ENCODE measurements at places on chromosomes 1 and 21.

- no peak for DNase-seq
Measured at GRCh38 chr1:100438375-100438774, 86.1 kb downstream of the CDC14A start.

GRCh38 chr1:19450811-19451515, 34.4 kb downstream of the CAPZB start:
- DNase-seq, result no peak

DNA sequence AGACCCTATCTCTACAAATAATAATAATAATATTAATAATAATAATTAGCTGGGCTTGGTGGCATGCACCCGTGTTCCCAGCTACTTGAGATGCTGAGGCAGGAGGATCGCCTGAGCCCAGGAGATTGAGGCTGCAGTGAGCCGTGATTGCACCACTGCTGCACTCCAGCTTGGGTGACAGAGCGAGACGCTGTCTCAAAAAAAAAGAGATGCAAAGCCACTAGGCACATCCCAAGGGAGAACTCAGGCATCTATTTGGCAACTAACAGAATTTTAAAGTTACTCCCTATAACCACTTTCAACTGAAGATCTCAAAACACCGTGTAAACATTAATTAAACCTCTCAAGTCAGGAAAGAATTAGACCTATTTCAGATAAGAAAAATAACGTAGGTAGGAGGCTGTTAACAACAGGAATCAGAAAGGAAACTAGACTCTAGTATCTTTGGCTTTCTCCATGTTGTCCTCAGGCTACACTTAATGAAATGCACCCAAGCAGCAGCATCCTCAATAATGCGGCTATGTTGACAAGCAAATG, 3.7 kb downstream of the RNF19B start:
- no peak for DNase-seq

DNA sequence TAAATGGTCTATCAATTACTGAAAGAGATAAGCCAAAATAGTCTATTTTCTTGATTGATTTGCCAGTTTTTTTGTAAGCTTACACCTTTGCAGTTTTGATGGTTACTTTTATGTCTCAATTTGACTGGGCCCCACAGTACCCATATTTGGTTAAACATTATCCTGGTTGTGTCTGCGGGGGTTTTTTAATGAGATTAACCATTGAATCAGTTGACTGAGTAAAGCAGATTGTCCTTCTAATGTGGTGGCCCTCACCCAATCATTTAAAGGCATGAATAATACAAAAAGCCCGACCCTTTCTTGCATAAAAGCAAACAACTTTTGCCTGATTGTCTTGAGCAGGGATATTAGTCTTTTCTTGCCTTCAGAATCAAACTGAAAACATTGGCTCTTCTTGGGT, 650.0 kb upstream of the RGS18 start:
- no peak for DNase-seq

DNA sequence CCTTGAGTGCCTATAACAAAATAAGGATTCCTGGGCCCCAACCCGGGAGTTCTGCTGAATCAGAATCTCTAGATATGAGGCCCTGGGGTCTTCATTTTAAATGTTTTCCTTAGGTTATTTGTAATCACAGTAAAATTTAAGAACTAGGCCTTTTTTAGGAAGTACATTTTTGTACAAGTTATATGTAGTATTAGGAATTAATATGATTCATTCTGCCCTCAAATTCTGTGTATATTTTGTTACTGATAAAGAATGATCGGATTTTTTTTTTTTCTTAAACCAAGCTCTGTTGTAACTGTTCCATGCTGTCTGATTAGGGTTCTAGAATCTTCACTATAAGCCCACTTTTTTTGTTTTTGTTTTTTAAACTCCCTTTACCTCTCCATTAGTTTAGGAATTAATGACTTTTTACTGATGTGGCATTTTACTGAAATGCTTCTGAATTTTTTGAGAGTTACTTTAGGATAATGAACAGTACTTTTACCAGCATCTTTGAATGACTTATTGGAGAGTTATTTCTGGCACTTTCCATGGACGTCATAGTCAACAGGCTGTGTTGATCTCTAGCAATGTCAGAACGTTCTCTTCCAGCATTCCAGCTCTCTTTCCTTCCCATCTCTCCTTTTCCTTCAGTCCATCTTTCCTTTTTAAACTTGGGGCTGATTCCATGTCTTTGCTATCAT, 48.3 kb downstream of the CLIC4 start:
- DNase-seq, result no peak

GRCh38 chr1:179082333-179082998, 596 bp downstream of the TOR3A start:
- peak; percentile 42 for DNase-seq

- DNase-seq, result peak; percentile 9
Measured at GRCh38 chr1:30684881-30685795, 38.2 kb downstream of the MATN1 start.

DNA sequence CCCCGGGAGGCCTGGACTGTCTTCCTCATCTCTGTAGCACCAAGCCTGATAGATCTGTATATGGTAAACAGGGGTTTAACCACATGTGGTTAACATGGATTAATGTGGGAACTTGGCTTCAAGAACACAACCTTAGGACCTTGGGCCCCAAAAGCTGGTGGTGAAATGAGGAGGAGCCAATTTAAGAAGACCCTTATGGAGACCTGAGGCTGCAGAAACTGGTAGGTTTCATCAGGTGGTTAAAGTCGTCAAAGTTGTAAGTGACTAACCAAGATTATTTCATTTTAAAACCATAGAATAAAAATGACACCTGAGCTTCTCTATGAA, 14.0 kb downstream of the THEMIS2 start:
- DNase-seq, result no peak

DNA sequence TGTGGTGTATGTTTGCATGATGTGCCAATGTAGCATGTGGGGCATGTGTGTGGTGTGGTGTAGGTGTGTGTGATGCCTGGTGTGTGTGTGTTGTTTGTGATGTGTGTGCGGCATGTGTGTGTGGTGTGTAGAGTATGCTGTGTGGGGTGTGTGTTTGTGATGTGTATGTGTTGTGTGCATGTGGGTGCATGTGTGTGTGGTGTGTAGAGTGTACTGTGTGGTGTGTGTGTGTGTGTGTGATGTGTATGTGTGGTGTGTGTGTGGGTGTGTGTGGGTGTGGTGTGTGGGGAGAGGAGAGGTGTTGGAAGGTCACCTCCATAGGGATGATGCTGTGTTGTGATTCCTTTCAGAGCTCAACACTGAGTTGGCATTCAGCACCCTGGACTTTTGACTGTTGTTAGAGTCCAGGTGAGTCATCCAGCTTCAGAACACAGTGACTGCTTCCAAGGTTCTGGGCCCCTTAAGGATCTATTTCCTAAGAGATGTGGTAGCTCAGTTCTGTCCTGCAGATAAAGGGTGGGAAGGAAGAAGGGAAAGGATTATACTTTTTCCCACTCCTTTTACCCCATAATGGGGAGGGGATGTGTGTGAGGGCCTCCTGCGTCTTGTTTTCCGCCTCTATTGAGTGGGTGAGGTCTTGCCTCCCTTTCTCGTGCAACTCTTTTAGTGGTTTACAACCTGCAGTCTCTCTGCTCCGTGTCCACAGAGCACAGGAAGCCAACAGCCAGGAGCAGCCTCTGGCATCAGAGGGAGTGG, 47.6 kb downstream of the RHOU start:
- DNase-seq, result no peak

DNA sequence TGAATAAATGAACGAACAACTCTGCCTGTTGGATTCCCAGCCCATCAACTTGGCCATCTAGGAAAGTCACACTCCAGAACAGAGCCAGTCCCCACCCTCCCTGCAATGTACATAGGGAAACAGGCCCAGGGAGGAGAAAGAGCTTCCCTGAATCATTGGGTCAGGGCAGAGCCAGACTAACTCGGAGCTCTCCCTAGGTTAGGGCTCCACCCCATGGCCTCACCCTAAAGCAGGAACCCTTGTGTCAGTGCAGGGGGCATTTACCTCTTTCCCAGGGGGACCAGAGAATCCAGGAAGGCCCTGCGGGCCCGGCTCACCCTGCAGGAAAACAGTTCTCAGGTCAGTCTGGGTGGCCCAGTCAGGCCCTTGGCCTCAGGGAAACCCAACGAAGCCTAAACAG, 11.6 kb downstream of the COL9A2 start:
- DNase-seq, result peak; percentile 23

- no peak for DNase-seq
Measured at GRCh38 chr1:200228486-200228885, 181.3 kb downstream of the ZNF281 start.

- no peak for DNase-seq
Measured at GRCh38 chr21:7917729-7918128, 2603.7 kb upstream of the TPTE start.

- DNase-seq, result no peak
Measured at GRCh38 chr1:8598060-8598724, 219.2 kb downstream of the RERE start.

DNA sequence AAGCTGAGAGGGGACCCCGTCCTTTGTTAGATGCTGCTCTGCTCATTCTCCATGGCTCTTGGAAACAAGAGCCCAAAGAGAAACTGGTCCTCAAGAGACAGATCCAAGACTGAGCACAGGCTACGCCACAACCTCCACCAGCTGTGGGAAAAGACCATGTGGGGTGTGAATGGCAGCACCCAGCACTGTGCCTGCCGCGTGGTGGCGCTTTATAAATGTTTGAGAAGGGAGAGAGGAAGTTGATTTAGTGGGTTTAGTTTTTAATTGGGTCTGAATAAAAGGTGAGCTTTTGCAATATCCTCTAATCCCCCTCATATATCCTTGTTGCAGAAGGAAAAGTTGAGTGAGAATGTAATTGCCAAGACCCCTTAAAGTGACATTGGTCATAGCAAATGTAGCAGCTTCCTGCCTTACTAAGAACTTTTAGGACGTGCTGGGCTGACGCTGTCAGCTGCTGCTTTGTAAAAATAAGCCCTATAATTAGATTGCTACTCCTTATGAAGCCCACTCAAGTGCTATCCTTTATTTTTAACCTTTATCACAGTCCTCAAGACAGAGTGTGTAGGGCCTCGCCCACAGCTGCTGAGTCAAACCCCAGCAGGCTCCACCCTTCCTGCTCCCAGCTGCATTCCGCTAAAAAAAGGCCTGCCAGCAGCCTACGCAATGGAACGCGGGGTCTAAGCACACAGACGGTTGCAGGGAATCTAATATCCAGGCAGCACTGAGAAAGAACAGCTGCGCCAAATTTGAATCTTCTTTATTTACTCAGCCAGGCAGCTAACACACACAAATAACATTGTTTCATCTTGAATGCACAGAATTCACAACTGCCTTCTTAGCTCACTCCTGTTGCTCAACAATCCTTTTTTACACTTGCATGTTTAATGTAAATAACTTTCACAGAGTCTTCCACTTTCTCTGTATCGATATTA, 47.4 kb upstream of the PRDX6 start:
- DNase-seq, result peak; percentile 77

DNA sequence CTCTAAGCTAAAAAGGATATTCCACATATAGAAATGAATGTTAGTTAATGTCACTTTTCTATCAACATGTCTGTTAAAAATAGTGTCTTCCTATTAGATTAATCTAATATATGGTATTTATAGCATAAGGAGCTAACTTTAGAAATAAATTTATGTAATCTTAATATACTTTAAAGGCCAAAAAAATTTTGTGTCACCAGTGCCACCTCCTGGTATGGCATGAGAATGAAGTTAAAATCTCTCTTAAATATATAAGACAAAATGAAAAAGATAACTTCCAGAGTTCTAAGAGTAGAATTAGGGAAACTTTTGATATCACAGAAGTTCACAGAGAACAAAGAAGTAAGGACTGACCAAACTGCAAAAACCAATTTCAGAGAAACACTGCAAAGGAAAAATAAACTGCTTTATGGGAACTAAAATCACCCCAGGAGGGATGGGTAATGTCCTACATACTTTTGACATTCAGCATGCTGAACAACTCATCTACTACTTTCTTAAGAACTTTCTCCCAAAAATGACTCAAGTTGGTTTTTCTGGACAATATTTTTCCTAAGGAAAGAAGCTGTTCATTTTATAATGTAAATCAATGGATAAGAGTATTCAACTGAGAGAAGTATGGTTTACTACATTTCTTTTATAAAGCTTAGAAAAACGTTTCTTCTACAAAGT, 82.8 kb downstream of the TRIM33 start:
- DNase-seq, result no peak

DNA sequence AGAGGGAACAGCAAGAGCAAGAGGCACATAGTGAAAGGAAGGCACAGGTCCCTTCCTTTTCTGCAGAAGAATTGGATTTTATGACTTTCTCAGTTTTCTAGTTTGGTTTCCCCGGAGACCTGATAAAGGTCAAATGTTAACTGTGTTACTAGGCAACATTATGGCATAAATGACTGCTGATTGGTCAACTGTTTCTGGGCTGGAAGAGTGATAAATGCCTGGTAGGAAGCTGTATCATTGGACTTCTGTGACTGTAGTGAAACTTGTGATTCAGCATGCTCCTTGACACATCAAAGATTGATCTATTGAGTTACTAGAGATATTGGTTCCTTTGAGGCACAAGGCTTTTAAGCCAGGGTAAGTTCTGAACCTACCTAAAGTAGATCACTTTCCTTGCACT, 55.7 kb downstream of the LRRC8C start:
- DNase-seq, result no peak

DNA sequence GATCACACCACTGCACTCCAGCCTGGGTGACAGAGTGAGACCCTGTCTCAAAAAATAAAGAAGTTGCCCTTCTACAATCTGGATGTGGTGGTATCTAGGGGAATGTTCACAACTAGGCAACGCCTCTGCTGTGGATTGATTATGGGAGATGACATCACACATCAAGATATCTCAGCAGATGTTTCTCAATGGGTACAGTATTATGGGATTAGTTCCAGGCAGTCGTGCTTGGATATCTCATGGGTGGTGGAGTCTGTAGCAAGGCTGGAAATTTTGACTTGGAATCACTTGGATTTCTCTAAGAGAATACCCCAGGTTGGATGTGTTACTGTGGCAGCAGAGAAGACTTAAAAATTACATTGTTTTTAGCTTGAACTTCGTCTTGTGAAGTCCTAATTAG, 7.7 kb downstream of the IFNAR2 start:
- DNase-seq, result no peak

GRCh38 chr1:58619286-58620054, 42.4 kb upstream of the TACSTD2 start:
- DNase-seq, result no peak

DNA sequence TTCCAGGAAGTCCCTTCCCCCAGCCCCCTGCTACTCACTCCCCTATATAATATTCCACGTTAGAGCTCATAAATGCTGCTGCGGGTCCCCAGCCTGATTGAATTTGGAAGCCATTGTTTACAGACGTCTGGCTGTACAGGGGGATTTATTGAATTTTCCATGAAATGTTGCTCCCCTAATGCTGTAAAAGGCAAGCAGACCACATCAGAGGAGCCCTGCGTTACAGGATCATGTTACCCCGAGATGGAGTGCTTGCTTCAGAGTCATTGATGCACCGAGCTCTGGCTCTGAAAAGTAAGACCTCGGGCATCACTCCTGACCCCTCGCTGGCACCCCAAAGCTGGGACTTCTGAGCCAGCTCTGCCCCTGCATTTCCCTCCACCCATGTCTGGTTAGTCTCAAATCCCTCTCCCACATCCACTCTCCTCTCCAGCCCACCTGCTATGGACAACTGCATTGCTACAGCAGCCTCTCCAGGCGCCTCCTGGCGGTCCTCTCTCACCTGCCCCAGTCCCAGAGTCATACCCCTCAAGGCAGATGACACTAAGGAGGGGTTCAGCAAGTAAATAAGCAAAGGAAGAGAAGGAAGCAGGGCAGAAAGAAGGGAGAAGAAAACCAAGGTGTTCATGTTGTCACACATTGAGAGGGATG, 127.8 kb downstream of the TMEM53 start:
- no peak for DNase-seq

- DNase-seq, result no peak
Measured at GRCh38 chr1:68183895-68184294, 48.4 kb downstream of the WLS start.

- DNase-seq, result no peak
Measured at GRCh38 chr1:244027491-244028145, 23.5 kb upstream of the ZBTB18 start.

GRCh38 chr1:183239220-183239742, 53.2 kb downstream of the LAMC2 start:
- DNase-seq, result no peak

All from stimulated activated naive CD8-positive, alpha-beta T cell treated with anti-CD3 and anti-CD28 coated beads, Interleukin-15, Interleukin-2, amounts not matched to agents 100 U/mL and 50 U/mL, for 24 hours (primary cell).